ENCODE measurements at places on chromosomes 2 and 18. TPM values are rescaled to one million over a fixed set of nuclear protein-coding genes. Genes with fewer than 3 reads are reported as not detected.

The FIGN gene
- 6.3 TPM for total RNA-seq

DNA sequence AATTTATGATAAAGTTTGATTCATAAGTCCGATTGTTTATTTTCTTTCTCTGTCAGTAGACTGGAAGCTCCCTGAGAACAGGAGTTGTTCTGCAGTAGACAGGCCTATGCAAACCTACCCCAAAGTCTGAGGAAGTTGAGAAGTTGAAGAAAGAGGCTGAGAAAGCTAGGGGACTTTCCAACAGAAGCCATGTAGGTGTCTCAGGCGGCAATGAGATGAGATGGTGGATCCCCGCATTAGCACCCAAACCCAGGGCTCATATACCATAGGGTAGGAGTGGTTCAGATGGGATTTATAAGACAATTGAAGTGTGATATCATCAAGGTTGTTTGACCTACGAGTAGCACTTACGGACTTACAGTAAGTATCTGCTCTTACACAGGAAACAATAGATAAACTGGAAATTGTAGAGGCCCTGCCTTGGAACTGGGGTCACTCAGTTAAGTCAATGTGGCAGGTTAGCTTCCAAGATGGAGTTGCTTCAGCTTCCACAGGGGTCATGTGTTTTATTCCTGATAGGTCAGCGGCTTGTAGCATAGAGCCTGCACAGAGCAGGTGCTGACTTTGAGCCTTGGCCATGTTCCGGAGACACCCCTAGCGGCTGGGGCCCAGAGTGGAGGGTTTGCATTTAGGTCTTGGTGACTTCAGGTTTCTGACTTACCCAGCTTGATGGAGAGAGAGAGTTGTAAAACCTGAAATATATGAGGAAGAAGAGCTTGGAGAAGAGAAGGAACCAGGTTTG is 2.3 kb upstream of the PSD4 start:
- H3K4me1 ChIP-seq, result peaks cover 47% of the 10 kb centered on the region
- H3K27me3 ChIP-seq, result no peaks in the 10 kb centered on the region
- H3K36me3 ChIP-seq, result no peaks in the 10 kb centered on the region
- DNase-seq, result no peak
- H3K4me3 ChIP-seq, result no peak overlapping the region

DNA sequence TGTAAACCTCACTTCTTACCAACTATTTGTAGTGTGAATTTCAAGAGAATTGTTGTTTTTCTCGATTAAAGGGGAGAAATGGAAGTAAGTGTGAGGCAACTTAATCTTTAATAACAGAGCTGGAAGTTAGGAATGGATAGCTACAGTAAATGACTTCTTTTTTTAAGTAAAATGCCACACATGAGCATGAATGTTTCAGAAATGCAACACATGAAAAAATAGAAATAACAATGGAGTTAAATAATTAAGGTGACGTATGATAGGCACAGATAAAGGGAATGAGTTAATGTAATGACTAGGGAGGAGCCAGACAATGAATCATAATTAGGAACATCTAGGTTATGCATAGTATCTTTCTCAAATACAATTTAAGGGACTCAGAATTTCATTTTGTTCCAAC is 3.4 kb downstream of the REL start:
- no peaks in the 10 kb centered on the region for H3K36me3 ChIP-seq
- H3K4me3 ChIP-seq, result no peak overlapping the region
- no peak for DNase-seq

DNA sequence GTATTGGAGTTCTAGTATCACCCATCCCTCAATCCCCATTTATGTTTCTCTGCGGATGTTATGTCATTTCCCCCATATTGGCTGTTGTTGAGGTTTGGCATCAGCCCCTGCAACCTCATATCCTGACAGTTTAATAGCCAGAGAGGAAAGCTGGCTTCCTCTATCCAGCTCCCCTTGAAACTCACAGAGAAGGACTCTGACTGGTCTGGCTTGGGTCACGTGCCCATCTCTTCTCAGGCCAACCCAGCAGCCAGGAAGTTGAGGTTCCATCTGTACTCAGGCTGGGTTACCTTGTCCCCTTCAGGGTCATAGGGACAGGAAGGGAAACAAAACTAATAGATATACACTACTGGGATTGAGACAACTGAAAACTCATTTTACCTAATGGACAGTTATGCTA is 148.0 kb upstream of the SLC14A2 start:
- DNase-seq, result no peak
- no peak overlapping the region for H3K27ac ChIP-seq
- H3K4me1 ChIP-seq, result no peaks in the 10 kb centered on the region
- H3K4me3 ChIP-seq, result no peak overlapping the region

Data from left lung (tissue), 14 donors.